Dorsolateral prefrontal cortex (tissue), 122 donors: ENCODE measurements at places on chromosomes 12 and 14.

GRCh38 chr14:37329189-37330001, 131.7 kb downstream of the MIPOL1 start:
- no peak for DNase-seq

- peak; percentile 86 for DNase-seq
Measured at GRCh38 chr12:57845478-57846284, 848 bp downstream of the CTDSP2 start.

DNA sequence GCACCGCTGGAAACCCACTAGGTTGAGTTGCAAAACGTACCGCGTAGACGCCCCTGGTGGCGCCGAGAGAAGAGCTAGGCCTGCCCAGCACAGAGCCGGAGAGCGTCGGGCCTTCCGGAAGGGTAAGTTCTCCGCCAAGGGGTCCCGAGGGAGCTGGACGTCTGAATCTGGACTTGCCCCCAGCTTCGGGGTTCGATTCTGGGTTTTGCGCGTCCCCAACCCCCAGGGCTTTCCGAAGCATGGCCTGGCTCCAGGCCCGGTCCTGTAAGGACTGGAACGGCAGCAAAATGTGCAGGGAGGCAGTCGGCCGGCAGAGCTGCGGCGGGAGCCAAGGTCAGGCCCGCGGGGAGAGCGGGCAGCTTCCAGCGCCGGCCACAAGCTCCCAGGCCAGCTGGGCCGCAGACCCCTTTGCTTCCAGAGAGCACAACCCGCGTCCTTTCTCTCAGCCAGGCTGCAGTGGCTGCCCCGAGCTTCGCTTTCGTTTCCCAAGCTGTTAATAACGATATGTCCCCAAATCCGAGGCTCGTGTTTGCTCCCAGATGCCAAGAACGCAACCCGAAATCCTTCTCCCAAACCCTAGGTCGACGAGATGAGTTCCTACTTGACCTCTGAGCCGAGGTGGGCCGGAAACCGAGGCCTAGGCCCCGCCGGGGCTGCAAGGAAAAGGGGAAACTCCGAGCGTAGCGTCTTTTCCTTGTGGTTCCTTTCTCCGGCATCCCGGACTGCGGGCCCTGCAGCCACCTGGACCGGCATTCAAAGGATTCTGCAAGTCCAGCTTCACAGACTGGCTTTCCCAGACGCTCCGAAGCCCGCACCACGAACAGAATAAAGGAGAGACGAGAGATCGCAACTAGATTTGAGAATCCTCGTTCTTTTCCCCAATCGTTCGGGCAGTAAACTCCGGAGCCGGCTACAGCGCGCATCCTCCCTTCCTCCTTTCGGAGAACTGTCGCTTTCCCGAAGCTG, 3.2 kb upstream of the TBX5 start:
- DNase-seq = no peak

DNA sequence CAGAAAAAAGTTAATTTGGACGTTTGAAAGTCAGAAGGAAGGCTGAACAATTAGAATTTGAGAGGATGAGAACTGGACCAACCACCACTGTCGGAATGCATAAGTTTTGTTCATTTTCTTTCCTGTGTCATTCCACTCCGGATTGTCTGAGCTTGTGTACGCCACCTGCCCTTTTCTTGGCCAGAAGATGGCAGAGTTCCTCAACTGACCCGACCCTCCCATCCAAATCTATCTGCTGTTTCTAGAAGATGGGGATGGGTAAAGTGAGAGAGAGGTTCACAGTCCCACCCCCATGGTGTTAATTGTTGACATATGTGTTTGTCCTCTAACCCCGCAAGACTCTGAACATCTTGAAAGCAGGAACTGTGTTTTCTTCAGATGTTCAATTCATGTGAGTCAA, 388.0 kb downstream of the VRK1 start:
- DNase-seq = no peak

DNA sequence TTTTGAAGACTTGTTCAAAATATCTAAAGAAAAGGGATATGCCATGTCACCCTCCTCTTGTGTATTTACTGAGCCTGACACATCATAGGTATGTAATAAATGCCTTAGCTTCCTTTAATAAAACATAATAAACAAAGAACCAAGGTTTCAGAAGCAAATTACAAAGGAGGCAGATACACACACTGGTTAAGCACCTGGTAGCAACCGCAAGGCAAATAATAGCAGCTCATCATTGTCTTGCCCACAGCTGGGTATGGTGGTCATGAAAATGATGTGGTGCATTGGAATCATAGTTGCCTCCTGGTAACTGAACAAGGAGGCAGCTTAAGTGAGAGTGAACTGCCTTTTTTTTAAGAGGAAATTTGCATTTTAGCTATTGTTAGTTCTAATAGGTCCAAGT, 39.0 kb downstream of the PAX9 start:
- no peak for DNase-seq

- peak; percentile 70 for DNase-seq
Measured at GRCh38 chr12:103626498-103626897, 39.4 kb downstream of the STAB2 start.
